ENCODE measurements at places on chromosomes 16 and 17.
A peak's percentile ranks its signal among the peaks of the same experiment; 100 is the strongest.

GRCh38 chr16:10938321-10938720 is 3.9 kb downstream of the DEXI start:
- DNase-seq, result no peak

GRCh38 chr17:56108811-56109284 is 44.4 kb upstream of the ANKFN1 start:
- DNase-seq, result no peak

DNA sequence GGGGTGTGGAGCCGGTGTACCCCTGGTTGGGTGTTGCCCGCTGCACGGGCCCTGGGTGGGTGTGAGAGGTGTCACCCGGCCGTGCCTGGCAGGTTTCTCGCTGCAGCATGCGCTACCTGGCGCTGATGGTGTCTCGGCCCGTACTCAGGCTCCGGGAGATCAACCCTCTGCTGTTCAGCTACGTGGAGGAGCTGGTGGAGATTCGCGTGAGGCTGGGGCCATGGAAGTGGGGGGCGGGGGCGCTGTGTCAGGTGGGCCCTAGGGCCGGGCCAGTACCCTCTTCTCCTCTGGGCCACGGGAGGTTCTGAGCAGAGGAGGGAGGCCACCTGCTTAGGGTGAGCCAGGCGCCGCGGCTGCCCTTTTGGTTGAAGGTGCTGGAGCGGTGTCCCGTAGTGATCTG is 13.4 kb downstream of the DEF8 start:
- DNase-seq, result no peak

DNA sequence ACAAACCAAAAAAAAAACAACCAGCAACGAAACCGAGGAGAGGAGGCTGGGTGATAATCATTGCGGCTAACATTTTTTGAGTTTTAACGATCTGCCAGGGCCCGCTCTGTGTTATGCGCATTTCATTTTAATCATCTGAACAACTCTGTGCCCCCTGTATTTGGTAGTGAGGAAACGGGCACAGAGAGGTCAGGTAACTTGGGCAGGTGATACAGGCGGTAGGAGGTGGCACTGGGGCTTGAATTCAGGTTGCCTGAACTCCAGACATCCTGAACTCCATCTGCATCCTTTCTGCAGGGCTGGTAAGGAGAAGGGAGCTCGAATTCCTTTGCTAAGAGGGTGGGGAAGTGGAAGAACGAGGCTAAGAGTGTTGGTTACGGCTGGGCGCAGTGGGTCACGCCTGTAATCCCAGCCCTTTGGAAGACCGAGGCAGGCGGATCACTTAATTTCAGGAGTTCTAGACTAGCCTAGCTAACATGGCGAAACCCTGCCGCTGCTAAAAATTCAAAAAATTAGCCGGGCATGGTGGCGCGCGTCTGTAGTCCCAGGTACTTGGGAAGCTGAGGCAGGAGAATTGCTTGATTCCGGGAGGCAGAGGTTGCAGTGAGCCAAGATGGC is 1.1 kb downstream of the CLUAP1 start:
- no peak for DNase-seq

- DNase-seq, result no peak
Measured at GRCh38 chr17:35313875-35314409, 59.5 kb downstream of the SLFN11 start.

- DNase-seq, result no peak
Measured at GRCh38 chr17:73290399-73291259, 21.2 kb downstream of the CDC42EP4 start.

- peak; percentile 97 for DNase-seq
Measured at GRCh38 chr16:86575754-86576557, 2.4 kb upstream of the FOXL1 start.

GRCh38 chr17:69286257-69286656 is 40.7 kb downstream of the ABCA5 start:
- peak; percentile 22 for DNase-seq

- DNase-seq, result peak; percentile 94
Measured at GRCh38 chr17:3890082-3890877, 2.6 kb downstream of the CAMKK1 start.

- DNase-seq, result no peak
Measured at GRCh38 chr17:73272906-73273218, 11.2 kb upstream of the CPSF4L start.

- peak; percentile 60 for DNase-seq
Measured at GRCh38 chr17:1644493-1645206, 882 bp downstream of the SCARF1 start.

- no peak for DNase-seq
Measured at GRCh38 chr17:73879987-73880386, 235.7 kb upstream of the SDK2 start.

Data from fibroblast of skin of back (primary cell).